ENCODE measurements at places on chromosomes 12 and 14.

DNA sequence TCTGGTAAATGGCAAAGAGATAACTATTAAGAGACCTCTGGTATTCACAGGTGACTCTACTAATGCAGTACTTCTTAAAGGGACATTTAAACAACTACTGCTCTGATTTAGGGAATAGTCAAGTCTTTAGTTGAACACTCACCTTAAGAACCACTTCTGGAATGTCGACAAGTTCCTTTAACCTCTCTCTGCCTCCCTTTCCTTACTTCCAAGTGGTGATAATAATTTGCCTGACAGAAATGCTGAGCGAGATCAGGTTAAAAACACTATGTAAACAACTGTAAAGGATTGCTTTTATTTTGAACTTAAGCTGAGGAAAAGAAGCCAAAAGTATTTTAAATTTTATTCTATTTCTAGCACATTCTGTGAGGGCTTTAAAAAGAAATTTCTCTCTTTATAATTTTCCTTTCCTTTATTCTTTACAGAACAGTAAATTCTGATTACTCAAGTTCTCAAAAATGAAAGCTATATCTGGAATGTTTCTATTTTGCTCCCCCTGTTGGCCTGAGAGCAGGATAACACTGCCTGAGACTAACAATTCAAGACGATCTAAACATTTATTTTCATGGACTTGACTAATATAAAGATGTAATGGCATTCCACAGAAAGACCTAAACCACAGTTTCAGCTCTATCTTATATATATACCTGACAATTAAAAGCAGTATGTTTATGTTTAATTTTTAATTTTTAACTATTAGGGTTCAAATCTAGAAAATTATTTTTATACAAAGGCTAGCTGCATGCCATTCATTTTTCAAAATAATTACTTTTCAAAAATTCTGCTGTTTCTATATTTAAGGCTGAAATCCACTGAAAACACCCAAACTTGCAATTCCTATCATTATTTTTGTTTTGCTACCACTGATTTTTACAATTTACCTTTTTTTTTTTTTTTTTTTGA, 29.2 kb downstream of the ZCCHC8 start:
- DNase-seq = no peak

- DNase-seq = no peak
Observed at GRCh38 chr12:63083046-63083445, 68.0 kb downstream of the AVPR1A start.

- no peak for DNase-seq
Observed at GRCh38 chr14:63308723-63309317, 9.9 kb downstream of the GPHB5 start.

DNA sequence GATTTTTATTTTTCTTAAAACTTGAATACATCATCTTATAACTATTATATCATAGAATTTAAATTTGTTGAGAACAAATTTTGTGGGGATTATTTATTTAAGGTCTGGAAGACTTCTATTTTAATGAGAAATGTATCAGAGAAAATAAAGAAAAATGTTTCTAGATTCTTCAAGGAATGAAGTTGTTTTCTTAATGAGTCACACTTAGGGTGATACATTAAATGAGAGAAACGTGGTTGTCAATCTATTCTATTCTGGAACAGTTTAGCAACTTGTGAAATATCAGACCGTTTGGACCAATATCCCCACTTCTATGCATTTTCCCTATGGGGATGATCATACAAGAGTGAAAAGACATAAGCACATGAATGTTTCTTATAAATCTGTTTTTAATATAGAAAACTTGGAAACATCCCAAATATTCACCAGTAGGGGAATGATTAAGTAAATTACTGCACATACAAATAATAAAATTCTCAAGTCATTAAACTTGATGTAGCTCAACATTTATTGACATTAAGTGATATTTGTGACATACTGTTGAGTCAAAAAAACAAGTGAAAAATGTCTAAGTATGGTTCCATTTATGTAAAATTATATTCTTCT, 88.5 kb downstream of the E2F7 start:
- DNase-seq = no peak

GRCh38 chr14:60420050-60420449, 65.8 kb downstream of the C14orf39 start:
- DNase-seq = no peak

- DNase-seq = no peak
Observed at GRCh38 chr14:33561488-33562175, 389.2 kb downstream of the EGLN3 start.

DNA sequence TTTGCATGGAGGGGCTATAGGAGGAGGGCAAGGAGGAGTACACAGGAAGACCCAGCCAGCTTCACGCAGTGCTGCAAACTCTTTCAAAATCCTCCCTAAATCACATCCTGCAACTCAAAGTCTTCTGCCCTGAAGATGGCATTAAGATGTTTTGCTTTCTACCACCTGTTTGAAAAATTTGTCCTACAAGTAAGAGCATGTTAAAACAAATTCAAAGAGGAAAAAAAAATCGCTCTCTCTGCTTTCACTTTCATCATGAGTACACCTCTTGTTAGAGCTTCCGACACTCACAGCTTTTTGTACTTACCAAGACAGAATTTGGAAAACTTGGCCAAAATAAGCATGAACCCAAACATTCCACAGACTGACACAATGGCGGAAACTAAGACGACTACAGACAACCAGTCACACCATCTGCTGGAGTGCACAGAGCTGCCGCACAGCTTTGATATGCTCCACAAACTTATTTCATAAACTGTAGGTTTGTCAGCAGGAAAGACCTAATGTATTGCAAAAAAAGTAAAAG, 21.3 kb downstream of the GCH1 start:
- peak; percentile 71 for DNase-seq

DNA sequence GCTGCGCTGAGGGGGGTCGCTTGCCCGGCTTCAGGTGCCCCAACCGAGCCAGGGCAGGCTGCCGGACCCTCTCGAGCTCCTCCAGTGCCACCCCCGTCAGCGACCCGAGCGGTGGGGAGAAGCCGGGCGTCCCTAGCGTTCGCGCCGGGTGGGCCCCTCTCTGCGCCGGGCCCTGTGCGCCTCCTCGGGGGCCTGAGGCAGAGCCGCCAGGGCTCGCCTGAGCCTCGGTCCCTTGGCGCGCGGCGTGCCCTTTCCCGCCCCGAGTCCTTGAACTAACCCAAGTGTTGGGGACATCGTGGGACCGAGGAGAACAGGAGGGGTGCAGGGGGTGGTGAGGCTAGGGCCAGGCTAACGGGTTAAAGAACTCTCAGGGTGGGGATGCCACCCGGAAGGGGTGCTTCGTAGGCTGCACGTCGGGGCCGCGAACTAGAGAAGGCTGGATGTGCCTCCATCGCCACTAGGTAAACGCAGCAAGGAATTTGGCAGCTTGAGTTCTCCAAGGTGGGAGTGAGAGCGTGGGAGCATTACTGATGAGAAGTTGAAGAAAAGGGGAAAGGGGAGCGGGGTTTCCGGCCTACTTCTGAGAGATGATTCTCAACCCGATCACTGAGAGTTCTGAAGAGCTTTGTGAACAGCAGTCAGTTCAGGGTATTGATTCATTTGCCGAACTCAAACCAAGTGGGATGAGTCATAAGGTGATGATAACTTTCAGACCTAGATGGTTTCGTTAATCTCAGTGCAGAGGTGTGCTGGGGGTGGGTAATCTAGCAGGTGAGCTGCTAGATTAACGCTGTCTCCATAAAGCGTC, 618 bp downstream of the RNF34 start:
- DNase-seq = peak; percentile 88

All from activated CD8-positive, alpha-beta memory T cell treated with anti-CD3 and anti-CD28 coated beads for 24 hours (primary cell).